Stimulated activated CD4-positive, alpha-beta T cell treated with anti-CD3 and anti-CD28 coated beads, Interleukin-1b, Interleukin-23, amount 100 ng/mL, for 24 hours (primary cell): ENCODE measurements at places on chromosomes 11 and 22.

DNA sequence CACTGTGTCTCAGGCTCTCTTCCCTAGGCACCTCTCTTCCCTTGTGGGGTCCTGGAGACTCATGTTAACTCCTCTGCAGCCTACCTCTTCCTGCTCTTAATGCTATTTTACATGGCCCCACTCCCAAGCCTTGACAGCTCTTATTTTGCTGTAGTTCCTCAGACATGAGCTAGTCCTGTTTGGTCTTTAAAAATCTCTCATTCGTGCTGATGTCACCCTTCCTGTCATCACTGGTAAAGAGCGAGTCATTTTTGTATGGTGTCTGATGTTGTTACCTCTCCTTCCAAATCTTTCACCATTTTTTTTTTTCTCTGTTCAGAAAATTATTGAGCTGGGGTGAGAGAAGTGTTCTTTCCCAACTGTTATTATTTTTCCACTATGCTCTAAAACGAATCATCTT is 84.8 kb upstream of the ZBED5 start:
- DNase-seq, result no peak

DNA sequence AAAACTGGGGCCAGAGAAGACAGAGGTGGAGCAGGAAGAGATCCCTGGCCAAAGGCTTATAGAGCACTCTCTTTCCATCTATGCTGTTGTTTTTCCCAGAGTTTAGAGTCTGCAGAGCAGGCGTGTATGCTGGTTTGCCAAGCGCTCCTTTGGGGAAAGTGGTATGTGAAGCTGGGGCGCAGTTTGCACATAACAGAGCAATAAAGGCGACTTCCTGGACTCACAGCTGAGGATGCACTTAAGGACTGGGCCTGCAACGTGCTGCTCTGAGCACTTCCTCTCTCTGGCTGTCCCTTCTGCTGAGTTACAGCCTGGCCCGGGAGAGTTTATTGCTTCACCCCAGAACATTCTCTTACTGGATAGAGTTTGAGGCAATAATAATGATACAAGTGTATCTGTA is 41.7 kb downstream of the THAP12 start:
- DNase-seq, result no peak

GRCh38 chr22:23035557-23036277 is 34.6 kb upstream of the GNAZ start:
- DNase-seq, result peak; percentile 2

GRCh38 chr22:48071828-48072227 is 1309.4 kb downstream of the TBC1D22A start:
- no peak for DNase-seq

GRCh38 chr11:2197771-2198520 is 26.3 kb upstream of the TH start:
- DNase-seq, result no peak

GRCh38 chr22:46105494-46106278 is 44.6 kb upstream of the PPARA start:
- no peak for DNase-seq

- no peak for DNase-seq
These were observed 61.2 kb upstream of the SLC22A12 start for GRCh38 chr11:64529559-64530520.

- no peak for DNase-seq
These were observed 1.4 kb downstream of the USP47 start for GRCh38 chr11:11843211-11843621.

GRCh38 chr22:23289851-23290724 is 109.8 kb downstream of the BCR start:
- peak; percentile 36 for DNase-seq

DNA sequence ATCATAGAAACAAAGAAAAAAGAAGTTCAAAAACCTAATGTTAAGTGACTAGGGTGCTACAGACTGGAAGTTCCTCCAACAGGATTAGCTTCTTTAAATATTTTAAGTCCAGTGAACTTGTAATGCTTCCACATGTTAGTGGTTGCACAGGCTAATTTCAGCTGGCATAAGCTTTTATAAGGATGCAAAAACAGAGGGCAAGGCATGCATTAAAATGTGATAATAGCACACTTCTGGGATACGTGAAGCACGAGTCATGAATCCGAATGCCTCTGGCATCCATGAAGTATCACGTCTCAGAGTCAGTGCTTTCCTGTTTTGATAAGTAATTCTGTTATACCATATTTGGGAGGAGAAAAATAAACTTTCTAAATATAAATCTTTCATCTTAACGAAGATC is 106.8 kb downstream of the DCDC1 start:
- no peak for DNase-seq

- peak; percentile 61 for DNase-seq
These were observed 12.7 kb upstream of the ARHGEF17 start for GRCh38 chr11:73295241-73295995.

- DNase-seq, result no peak
These were observed 5.0 kb upstream of the MTFP1 start for GRCh38 chr22:30420347-30421125.

DNA sequence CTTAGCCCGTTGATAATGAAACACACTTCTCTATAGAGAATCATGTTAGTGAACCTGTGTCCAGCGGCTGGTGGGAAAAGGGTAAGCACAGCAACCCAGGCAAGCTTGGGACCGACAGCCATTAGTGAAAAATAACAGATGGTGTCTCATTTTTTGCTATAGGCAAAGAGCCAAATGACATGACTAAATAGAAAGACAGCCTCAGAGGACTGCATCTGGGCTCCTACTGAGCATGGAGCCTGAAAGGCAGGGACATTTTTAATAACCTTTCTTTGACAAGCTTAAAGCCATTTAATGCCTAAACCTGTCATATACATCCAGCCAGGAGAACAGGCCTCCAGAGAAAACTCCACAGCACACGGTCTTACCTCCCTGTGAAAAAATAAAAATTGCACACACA is 67.0 kb downstream of the FANCF start:
- DNase-seq, result no peak

GRCh38 chr11:83200035-83200434 is 6.5 kb downstream of the ANKRD42 start:
- DNase-seq, result no peak

DNA sequence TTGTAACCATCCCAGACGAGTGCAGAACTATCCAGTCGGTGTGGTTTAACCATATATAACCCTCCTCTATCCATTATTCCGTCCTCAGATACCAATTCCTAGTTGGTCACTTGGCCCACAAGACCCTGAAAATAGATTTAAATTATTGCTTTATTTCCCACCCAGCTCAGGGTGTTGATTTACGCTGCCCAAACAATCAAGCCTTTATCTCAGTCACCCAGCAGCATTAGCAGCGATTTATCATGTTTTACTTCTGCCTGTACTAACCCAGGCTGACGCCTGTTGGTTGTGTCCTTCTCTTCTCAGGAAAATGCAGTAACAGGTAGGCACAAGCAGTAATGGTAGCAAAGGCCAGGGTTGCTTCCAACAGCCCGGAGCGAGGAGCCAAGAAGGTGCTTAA is 81.2 kb downstream of the DSCAML1 start:
- DNase-seq, result no peak

GRCh38 chr11:109223451-109223850 is 198.5 kb upstream of the C11orf87 start:
- DNase-seq, result no peak

DNA sequence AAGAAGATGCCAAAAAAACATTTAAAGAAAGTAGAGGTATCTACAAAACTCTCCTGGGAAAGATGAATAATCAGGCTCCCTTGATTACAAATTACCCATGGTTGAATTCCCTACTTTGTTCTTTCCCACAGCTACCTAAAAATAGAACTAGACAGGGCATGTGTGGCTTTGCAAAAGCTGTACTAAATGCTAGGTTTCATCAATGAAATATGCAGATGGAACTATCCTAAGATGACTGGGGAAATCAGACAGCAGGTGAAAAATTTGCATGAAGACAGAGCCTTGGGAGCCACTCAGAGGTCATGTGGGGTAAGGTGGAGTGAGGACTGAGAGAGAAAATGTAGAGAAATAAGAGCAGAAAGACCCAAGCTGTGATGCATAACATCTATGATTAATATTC is 14.7 kb downstream of the LAYN start:
- DNase-seq, result no peak

DNA sequence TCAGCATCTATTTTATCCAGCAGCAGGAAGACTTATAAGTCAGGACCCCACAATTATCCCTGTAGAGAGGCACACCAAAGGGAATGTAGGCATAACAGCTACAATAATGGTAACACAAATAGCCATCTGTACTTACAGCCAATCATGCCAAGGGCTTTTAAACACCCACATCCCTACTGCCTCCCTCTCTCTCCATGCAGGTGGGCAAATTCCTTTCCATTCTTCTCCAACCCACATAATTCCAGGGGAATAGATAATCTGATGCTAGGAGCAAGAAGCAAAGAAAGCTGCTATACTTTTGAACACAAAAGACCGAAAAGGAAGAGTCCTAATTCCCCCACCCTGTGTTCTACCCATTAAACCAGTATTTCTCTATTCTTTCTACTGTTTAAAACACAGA is 46.7 kb downstream of the RBFOX2 start:
- no peak for DNase-seq

- DNase-seq, result no peak
These were observed 76.9 kb upstream of the CADM1 start for GRCh38 chr11:115580927-115581680.

GRCh38 chr11:34234086-34234740 is 123.6 kb downstream of the ABTB2 start:
- DNase-seq, result peak; percentile 24

GRCh38 chr11:70900540-70900939 is 351.8 kb downstream of the SHANK2 start:
- DNase-seq, result no peak

- DNase-seq, result no peak
These were observed 1078.0 kb downstream of the NTM start for GRCh38 chr11:132448334-132448995.

- DNase-seq, result peak; percentile 1
These were observed at the start of gene AMOTL1 for GRCh38 chr11:94767701-94768601. AMOTL1 (plus strand) TSS chr11:94768356; CDS start chr11:94768512, 156 bp downstream.

- DNase-seq, result no peak
These were observed 33.4 kb downstream of the CD82 start for GRCh38 chr11:44598831-44599230.

DNA sequence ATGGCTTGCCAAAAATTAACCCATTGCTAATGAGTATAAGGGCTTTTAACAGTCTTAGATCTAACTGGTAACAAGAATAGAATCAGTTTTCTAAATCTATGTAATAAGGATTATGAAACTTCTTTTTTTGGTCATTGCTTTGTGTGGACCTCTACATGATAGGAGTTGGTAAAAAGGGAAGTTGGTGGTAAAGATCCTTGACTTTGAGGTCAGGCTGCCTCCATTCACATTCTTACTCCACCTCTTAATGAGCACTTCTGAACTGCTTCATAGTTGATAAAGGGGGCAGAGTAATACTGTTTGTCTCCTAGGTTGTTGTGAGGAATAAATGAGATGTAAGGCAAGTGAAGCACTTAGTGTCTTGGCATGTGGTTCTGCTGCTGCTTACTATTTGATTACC is 10.6 kb downstream of the EIF3M start:
- no peak for DNase-seq

- no peak for DNase-seq
These were observed 2.1 kb upstream of the PHLDB1 start for GRCh38 chr11:118605116-118605867.

- no peak for DNase-seq
These were observed 316.6 kb upstream of the NCAM1 start for GRCh38 chr11:112644410-112645131.

DNA sequence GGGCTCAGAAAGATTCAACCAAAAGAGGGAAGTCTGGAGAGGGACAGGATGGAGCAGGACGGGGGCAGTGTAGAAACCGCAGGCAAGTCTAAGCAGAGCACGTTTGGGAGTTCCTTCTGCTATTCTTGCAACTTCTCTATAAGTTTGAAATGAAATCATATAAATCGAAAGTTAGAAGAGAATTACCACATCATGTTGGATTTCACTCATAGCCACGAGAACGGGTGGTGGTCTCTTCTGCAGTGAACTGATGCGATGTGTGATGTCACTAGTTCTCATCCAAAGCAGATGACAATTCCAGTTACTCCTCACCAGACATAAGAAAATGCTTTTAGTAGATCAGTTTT is 36.0 kb downstream of the KCNQ1 start:
- DNase-seq, result no peak

DNA sequence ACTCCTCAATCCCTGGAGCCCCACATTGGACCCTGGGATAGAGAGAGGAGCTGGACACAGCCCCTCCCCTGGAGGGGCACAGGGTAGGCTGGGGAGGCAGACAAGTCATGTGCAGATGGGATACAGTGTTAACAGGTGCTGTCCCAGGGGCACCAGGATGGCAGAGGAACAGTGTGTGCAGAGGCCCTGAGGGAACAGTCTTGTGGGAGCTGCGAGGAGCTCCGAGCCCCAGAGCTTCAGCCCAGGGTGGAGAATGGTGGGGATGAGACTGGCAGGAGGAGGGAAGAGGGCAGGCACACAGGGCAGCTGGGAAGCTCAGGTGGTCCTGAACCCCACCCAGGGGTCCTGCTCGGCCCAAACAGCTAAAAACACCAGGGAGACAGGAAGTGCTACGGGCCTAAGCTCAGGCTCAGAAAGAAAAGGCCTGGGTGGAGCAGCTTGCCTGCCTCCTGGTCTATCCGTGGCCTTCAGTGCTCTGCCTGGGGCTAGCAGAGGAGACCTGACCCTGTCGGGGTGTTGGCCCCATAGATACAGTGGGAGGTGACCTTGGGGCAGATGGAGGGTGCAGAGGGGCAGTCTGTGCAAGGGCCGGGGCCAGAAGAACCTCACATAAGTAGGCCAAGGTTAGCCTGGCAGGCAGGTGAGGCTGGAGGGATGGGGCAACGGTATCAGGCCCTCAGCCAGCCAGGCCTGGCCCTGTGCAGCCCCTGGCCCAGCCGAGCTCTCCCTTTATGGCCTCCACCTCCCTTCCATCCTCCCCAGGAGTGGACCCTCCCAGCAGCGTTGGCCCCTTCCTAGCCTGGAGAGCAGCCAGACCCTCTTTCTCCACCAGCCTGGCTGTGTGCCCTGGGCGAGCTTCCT is 15.4 kb downstream of the CAPN5 start:
- no peak for DNase-seq

DNA sequence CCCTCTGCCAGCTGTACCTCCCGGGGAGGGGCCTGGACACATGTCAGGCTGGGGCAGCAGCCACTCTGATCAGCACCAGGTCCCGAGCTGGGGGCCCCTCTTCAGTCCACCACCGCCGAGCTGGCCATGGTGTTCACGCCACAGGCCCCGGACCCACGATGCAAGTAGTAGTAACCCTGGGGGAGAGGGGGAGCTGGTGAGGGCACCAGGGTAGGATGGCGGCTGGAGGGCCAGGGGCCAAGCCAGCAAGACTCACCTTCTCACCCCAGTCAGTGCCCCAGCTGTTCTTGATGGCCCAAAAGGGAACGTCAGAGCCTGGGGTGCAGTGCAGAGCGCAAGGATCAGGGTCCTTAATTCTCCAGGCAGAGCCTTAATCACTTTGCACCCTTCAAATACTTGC is 4.6 kb downstream of the CTSF start:
- no peak for DNase-seq

GRCh38 chr11:36389811-36390210 is 93.7 kb downstream of the PRR5L start:
- no peak for DNase-seq

- no peak for DNase-seq
These were observed 28.0 kb upstream of the PHOX2A start for GRCh38 chr11:72271980-72272379.
